ENCODE measurements at places on chromosomes 1 and 21. TPM values are rescaled to one million over a fixed set of nuclear protein-coding genes. Genes with fewer than 3 reads are reported as not detected.

DNA sequence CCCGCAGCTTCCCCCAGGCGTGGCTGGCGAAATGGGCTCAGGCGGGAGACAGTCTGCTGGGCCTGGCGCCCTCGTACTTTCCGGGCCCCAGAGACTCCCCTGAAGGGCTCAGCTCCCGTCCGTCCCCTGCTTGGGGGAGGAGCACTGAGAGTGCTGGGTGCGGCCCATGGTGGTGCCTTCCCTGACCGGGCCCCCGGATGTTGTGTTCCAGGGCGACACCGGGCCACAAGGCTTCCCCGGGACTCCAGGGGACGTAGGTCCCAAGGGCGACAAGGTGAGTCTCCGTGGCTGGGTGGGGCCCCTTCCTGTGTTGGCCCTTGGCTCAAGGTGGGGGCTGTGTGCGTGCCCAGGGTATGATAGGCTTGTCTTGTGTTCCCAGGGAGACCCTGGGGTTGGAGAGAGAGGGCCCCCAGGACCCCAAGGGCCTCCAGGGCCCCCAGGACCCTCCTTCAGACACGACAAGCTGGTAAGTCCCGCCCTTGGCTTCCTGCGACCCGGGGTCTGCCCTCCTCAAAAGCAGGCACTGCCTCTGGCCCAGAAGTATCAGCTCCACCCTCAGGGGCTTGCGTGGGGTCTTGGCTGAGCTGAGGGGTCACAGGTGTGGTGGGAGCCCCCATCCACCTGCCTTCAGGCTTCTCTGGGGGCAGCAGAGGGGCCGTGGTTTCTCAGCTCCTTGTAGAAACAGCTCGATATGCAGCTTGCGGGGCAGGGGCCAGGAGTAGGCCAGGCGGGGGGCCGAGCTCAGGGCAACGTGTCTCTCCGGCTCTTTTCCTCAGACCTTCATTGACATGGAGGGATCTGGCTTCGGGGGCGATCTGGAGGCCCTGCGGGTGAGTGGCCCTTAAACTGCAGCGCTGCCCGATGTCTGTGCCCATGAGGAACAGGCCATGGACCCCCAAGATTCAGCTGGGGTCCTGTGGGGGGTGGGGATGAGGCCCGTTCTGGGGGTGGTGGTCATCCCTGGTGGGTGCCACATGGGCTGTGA is 62.3 kb downstream of the SLC19A1 start:
- no peak for DNase-seq

- no peak for DNase-seq
Measured at GRCh38 chr1:67684526-67685066, 405 bp upstream of the GADD45A start.

The C1orf210 gene
- 14.6 TPM for total RNA-seq

DNA sequence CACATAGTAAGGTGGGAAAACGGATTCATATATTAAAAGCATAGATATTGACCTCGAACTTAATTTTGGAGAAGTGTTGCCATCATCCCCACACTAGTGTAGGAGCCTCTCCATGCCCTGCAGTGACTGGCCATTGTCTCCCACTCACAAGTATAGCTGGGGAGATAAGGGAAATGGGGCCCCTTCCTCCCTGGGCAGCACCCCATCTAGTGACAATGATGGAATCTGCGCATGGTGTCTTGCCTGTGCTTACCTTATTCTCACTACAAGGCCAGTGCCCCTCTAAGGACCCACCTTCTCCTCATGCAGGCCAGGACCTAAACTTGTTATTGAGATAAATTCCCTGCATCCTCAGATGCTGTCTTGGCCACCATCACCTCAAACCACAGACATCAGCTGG is 374.9 kb downstream of the NTNG1 start:
- DNase-seq = no peak

The AIM2 gene
- 3.2 TPM for total RNA-seq

GRCh38 chr1:16111771-16112595 is 38.5 kb upstream of the FAM131C start:
- DNase-seq = no peak

GRCh38 chr1:203086992-203087763 is 1.4 kb upstream of the MYOG start:
- DNase-seq = no peak

DNA sequence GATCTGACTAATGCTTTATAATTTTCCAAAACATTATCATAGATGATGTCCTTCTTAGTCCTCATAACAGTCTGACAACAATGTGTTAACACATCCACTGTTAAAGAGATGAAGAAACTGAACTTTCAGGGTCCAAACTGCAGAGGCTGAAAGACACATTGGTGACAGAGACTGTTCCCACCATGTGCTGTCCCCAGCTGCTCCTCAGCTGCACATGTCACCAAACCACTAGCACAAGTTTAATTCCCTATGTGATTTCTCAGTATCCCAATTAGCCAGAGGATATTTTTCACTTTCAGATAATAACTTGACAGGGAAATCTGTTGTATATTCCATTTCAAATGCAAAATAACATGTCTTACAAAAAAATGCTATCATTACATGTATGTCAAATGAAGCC is 24.6 kb downstream of the LAMC2 start:
- no peak for DNase-seq

- DNase-seq = no peak
Measured at GRCh38 chr1:2001773-2002411, 1.7 kb downstream of the CFAP74 start.

The LHX8 gene
- not detected for total RNA-seq

DNA sequence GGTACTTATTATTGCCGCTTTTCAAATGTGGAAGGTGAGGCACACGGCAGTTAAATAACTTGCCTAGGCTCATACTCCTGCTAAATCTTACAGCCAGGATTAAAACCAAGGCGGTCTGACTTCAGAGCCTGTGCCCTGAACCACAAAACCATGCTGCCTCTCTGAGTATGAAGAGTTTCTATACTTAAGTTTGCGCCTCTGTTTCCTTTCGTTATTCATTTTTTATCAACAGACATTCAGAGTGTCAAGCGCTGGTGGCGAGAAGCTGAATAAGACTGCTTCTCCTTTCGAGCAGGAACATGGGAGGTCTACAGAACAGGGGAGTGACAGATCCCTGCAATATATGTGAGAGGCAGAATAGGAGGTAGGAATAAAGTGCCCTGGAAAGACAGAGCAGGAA is 96.0 kb upstream of the DUSP10 start:
- no peak for DNase-seq

GRCh38 chr1:231196728-231197127 is 34.9 kb downstream of the TRIM67 start:
- no peak for DNase-seq

DNA sequence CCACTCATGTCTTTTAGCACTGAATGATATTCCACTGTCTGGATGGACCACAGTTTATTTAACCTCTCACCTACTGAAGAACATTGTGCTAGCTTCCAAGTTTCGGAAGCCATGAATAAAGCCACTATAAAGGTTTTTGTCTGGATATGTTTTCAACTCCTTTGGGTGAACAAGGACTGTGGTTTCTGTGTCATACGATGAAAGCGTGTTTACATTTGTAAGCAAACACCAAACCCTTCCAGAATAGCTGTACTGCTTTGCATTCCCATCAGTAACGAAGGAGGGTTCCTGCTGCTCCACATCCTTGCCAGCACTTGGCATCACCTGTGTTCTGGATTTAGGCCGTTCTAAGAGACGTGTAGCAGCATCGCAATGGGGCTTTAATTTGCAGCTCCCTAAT is 10.7 kb upstream of the ARHGEF16 start:
- DNase-seq = no peak

The GNG4 gene
- 3.4 TPM for total RNA-seq

DNA sequence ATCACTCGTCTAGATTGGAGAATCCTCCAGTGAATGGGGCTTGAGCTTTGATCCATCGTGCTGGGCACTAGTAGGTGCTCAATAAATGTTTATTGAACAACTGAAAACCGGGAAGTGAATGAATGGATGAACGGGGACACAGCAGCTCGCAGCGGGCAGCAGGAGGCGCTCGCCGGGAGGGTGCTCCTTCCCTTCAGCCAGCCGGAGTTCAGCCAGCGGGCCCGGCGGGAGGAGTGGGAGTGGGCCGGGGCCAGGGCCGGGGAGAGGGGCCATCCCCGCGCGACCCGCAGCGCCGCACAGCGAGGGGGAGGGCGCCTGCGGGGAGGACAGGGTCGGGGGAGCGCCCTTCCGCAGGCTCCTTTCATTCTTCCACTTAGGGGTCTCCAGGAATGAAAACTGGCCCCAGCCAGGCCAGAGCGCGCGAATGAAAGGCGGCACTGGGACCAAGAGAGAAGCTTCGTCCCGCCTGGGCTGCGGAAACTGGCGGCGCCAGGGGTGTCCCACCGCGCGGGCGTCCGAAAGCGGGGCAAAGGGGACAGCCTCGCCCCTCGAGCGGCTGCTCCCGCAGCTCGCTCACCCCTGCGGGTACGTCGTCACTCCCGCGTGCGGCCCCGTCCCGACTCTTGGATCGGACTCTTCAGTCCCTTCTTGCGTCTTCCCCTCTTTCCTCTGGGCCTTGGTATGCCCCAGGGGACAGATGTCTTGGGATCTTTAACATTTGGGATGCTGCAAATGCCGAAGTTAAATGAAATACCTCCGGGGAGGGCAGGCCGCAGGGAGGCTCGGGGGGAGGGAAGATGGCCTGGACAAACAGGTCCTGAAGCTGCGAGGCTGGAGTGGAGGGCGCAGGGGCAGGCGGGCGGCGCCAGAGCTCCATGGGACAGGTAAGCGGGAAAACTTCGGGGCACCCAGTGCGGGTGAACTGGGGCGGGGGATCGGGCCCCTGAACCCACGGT is 3.6 kb upstream of the INAVA start:
- no peak for DNase-seq

- no peak for DNase-seq
Measured at GRCh38 chr1:157176016-157176415, 37.8 kb upstream of the ETV3 start.

- no peak for DNase-seq
Measured at GRCh38 chr1:201363467-201363866, 14.0 kb downstream of the TNNT2 start.

The SPSB1 gene
- total RNA-seq = 22.3 TPM

- no peak for DNase-seq
Measured at GRCh38 chr1:218810306-218810705, 363.4 kb upstream of the LYPLAL1 start.
